H9 (cell line): ENCODE measurements at places on chromosomes 7 and 10.

- DNase-seq = no peak
Measured at GRCh38 chr7:35529713-35530112, 165.2 kb downstream of the HERPUD2 start.

DNA sequence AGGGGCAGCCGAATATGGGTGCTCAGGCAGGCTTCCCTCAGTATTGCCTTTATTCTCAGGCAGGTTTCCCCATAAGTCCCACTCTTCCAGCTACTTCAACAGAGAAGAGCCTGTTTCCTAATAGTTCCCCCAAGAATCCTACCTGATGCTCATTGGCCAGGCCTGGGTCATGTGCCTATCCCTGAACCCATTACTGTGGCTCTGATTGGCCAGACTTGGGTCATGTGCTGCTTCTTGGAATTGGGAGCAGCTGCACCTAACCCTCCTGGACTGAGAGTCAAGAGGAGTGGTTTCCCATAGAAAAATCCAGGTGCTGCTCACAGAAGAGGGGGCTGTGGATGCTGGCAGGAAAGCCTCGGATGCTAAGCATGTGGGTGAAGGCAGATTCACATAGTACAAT, 21.7 kb downstream of the OPALIN start:
- DNase-seq = no peak

- no peak for DNase-seq
Measured at GRCh38 chr7:46672861-46673260, 751.8 kb upstream of the IGFBP3 start.

DNA sequence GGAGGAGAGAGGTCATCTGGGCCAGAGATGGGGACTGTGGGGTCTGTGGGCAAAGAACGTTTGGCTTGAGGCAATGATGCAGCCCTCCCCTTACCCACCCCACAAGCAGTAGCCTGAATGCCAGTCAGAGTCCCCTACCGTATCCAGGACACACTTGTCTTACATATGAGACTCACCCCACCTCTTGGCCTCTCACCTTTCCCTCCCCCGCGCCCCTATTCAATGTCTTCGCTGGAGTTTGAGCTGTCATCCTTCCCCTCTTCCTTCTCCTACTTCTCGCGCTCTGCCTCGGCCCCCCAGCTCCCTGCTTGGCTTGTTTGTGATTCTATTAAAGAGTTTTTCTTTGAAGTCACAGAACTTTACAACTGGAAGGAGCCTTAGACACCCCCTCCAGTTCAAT, 8.9 kb downstream of the PRRT4 start:
- no peak for DNase-seq

DNA sequence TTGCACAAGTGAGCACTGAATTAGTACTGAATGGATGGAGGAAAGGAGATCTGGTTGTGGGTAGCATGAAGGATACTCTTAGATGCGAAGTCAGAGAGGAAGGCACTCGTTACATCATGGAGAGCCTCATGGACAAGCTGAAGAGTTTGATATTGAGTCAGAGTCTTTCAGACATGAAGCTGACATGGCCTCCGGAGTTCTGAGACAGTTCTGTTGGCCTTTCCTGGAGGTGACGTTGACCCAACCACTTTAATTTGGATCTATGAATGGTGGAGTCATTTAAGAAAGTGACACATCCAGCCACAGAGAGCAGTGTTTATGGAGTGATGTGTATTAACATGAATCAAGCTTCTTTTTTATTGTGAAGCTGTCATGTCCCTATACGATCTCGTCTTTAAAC, 286.3 kb upstream of the CDC14C start:
- no peak for DNase-seq
